Mesothelial cell of epicardium (in vitro differentiated cells): ENCODE measurements at places on chromosomes 4 and X. TPM values are rescaled to one million over a fixed set of nuclear protein-coding genes. Genes with fewer than 3 reads are reported as not detected.

Gene TMEM31
- total RNA-seq: 0.74 to 1.2 TPM (median 0.75 TPM) in 3 replicates

Gene LNX1
- 12.7 to 14.0 TPM (median 13.0 TPM) in 3 replicates for total RNA-seq

Gene UGT2B17
- not detected in 3 replicates for total RNA-seq

Gene SRPK3
- total RNA-seq: 0.14 to 0.16 TPM in 2 of 3 replicates, not detected in the other

Gene ETDA
- total RNA-seq: not detected in 3 replicates

Gene C1QTNF7
- total RNA-seq: 3.9 to 4.4 TPM (median 4.1 TPM) in 3 replicates

Gene IL2
- not detected in 3 replicates for total RNA-seq

Gene ADRA2C
- total RNA-seq: 1.8 to 2.1 TPM (median 1.9 TPM) in 3 replicates

Gene CENPVL3
- 3.9 to 5.5 TPM (median 5.0 TPM) in 3 replicates for total RNA-seq

Gene ARL13A
- total RNA-seq: not detected in 3 replicates

Gene GLRA2
- not detected in 3 replicates for total RNA-seq

Gene IL2RG
- 0.25 TPM in 1 of 3 replicates, not detected in the others for total RNA-seq

Gene FAT4
- total RNA-seq: 58.5 to 61.1 TPM (median 60.2 TPM) in 3 replicates

Gene FAM133A
- total RNA-seq: 0.57 to 0.98 TPM (median 0.89 TPM) in 3 replicates

Gene ERCC6L
- 2.4 to 3.0 TPM (median 2.8 TPM) in 3 replicates for total RNA-seq

DNA sequence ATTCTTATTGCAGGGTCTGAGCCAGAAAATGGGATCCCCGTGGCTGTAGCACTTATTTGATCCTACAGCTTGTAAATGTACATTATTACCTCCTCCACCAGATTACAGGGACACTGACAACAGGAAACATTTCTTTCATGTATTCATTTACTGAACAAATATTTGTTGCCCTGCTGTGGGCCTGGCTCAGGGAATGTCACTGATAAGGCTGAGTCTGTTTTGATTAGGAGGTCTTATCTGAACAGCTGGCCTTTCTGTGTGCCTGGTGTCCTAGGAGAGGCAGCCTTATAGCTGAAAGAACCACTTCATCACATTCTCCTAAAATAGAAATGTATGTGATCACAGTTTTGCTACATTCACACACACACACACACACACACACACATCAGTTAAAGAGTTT lies 45.5 kb upstream of the PROM1 start:
- no peak for DNase-seq

GRCh38 chr4:187127456-187127855 lies 403.8 kb upstream of the FAT1 start:
- no peak for DNase-seq

DNA sequence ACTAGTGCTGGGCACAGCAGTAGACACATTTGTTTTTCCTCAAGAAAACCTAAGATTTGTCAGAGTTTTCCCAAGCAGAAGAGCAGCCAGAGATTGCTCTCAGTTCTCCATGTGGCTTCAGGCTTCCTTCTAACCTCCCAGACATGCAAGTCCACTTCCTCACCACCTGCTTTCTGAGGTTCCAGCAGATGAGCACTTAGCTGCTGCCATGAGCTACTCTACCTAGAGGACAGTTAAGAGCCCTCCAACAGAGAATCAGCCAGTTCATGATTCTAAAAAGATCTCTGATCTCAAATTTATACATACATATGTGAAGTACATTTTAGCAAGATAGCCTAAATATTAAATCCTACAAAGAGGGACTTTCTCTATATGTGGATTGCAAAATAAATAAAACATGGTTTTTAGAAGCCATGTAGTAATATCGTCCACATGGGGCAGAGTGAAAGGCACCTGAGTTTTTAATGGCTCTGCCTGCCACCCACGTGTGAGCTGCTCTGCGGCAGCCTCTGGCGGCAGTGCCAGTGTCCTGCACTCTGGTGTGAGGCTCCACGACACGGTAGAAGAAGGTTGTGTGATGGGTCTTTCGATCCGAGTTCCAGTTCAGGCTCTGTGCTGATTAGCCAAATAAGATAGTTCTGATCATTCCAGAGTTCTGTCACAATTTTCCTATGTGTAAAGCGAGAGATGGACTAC lies 10.3 kb downstream of the CYP4V2 start:
- DNase-seq: no peak

- DNase-seq: no peak
Measured at GRCh38 chr4:124427095-124427767, 285.3 kb downstream of the ANKRD50 start.

GRCh38 chr4:178414042-178414441 lies 971.8 kb upstream of the AGA start:
- no peak for DNase-seq

DNA sequence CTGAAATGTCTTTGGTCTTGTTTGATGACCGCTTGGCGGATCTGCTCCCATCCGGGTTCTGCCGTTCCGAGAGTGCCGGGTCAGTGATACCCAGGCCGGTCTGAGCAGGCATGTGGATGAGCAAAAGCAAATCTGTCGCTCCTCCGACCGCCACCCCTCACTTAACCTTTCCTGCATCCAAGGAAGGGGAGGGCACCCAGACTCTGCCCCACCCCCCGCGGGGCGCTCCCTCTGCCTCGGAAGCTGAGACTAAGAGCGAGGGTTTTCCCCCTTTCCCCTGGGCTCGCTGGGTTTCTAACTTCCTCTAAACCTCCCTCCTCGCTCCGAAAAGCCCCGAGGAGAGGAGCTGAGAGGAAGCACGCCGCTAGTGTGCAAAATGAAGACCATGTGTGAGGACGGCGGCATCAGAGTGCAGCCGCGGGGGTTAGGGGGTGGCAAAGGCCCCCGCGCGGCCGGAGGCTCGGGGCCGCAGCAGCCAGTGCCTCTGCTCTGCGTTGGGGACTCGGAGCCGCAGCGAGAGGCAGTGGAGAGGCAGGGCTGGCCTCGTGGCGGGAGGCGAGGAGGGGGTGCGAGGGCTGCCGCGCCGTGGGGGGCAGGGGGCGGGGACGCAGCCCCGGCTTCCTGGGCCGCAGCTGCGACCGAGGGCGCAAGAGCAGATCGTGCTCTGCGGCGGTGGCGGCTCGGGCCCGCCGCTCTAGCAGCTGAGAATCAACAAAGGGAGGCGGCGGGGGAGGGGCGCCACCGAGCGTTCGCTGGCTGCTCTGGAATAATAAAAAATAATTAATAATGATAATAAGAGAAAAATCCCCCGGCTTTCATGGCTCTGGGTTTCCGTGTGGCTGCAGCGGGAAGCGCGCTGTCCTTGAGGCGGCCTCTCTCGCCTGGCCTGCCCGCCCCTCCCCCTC lies 55.8 kb upstream of the BCOR start:
- no peak for DNase-seq

DNA sequence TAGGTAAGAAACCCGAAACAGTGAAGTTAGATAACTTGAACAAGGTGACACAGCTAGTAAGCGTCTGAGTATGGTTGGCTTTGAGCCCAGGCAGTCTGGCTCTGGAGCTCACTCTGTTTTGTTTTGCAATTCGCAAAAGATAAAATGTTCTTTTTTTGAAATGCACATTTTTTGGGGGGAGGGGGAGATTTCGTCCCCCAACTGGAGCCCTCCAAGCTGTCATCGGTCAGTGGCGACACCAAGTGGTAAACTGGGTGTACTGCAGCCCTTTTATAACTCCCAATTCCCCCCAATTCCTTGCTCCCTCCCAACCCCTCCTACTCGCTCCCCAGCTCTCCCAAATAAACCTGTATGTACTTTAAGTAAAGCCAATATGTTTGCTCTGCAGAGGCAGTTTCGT lies 2.8 kb upstream of the CLCN5 start:
- DNase-seq: peak; percentile 35

GRCh38 chr4:110663206-110663605 lies 40.3 kb upstream of the PITX2 start:
- no peak for DNase-seq

- DNase-seq: no peak
Measured at GRCh38 chrX:12412561-12412960, 274.3 kb downstream of the FRMPD4 start.

- DNase-seq: no peak
Measured at GRCh38 chr4:179313823-179314222, 1871.6 kb upstream of the AGA start.

DNA sequence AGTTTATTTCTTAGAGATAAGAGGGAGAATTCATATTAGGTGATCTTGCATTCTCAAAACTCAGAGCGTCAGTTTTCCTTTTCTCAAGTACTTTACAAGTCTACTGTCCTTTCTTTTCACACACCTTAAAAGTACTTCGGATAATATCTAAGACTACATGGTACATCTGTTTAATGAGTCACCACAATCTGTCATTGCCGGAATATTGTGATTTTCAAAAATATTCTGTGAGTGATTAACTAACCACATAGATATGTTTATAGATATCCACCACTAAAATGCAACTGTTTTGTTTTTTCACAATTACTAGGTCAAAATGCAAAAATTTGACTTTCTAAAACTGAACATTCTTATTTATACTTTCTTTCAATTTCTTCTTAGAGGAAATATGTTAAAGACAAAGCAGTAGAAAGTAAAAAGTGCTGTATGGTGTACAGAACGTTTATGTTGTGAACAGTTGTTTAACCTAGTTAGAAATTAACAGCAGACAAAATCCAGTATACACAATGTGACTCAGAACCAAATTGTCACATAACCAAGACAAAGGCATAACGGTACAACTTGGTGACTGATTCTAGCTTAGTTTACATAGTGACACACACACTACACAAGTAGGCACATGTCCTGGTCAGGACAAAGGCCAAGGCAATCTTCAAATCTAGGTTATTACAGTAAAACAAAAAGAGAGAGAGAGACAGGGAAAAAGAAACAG lies 482.9 kb downstream of the NAF1 start:
- DNase-seq: no peak

DNA sequence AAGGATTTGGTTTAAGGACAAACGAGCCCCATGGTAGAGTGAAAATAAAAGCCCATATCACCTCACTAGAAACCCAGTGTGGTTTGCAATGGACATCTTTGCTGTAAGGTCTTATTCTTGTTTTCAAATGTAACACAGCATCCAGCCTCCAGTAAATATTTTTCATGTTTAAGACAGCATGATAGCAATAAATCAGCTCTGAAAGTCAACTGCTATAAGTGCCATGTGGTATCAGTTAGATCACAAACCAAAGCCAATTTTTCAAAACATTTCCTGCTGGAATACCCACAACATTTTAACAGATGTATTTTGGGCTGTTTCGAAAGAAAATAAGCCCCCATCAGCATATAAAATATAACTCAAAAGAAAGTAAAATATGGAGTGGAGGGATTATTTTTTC lies 24.0 kb upstream of the SCML1 start:
- no peak for DNase-seq

GRCh38 chrX:81367291-81367690 lies 165.4 kb downstream of the SH3BGRL start:
- no peak for DNase-seq

DNA sequence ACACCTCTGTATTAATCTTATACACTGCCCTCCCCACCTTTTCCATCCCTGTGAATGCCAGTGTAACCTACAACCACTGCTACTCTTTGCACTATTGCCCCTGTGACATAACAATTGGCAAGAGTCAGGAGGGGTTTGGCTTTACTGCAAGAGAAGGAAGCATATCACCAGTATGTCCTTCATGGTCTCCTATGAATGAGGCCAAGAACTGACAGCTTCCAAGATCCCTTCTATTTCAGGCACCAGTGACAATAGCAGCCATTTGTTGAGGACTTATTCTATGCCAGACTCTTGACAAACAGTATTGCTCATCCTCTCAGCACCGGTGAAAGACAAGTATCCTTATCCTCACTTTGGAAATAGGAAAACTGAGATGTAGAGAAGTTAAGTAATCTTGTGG lies 363.9 kb downstream of the MID1IP1 start:
- DNase-seq: no peak

GRCh38 chrX:861921-862320 lies 231.3 kb downstream of the SHOX start:
- no peak for DNase-seq

DNA sequence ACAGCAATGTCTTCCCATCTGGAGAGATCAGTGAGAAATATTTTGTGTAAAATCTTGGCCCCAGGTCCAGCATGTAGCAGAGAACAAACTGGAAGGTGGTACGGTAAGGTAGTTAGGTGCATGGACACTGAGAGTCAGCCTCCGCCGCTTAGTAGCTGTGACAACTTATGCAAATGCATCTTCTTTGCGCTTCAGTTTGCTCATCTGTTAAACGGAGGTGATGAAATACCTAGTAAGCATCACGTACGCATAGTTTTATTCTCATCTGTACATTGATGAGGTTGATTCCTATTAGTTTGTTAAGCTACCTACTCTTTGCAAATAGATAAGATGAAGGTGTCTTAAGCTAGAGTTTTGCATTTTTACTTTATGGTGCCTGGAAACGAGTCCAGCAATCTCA lies 80.0 kb upstream of the MSX1 start:
- DNase-seq: no peak

GRCh38 chrX:96563646-96564045 lies 121.0 kb upstream of the DIAPH2 start:
- DNase-seq: no peak

GRCh38 chrX:153765138-153766079 lies 1.4 kb downstream of the PLXNB3 start:
- DNase-seq: no peak

GRCh38 chr4:17347445-17347844 lies 164.4 kb downstream of the QDPR start:
- no peak for DNase-seq

GRCh38 chrX:49959602-49960001 lies 37.2 kb downstream of the CLCN5 start:
- DNase-seq: no peak

DNA sequence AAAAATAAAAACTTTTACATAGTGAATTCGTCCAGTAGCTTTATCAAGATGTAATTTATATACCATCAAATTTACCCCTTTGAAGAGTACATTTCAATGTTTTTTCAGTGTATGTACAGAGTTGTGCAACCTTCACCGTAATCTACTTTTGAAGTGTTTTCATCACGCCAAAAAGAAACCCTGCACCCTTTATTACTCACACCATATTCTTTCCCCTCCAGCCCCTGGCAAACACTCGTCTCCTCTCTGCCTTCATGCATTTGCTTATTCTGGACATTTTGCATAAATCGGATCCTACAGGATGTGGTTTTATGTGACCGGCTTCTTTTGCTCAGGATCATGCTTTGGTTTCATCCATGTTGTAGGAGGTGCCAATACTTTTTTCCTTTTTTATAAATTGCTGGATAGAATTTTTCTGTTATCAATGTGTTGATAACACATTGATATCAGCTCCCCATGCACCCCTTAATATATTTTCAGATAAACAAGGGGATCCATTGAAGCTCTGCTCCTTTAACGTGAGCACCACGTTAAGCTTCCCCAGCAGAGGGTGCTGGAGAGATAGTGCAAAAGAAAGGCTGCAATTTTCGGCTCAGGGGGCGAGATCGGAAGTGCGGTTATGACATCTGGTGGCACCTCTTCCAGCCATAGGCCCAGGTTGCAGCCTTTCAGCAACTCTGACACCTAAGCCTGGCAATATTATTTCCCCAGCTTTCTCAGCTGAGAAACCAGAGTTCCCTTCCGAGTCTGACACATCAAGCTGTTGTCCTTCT lies 100.1 kb upstream of the VCX3B start:
- no peak for DNase-seq

DNA sequence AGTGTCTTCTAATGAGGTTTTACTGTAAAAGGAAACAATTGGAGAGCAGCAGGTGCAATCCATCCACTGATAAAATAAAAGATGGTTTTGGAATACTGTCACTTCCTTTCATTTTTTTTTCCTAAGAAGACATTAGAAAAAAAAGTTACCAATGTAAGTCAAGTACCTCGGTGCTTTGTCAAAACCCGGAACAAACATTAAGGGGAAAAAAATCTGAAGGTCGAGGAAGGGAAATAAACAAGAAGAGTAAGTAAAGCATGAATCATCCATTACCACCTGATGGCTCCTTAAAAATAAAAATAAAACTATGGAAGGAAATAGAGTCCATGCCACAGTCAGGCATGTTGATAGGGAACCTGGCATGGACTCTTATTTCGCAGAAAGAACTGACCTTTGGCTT lies 15.3 kb upstream of the XPNPEP2 start:
- DNase-seq: no peak

GRCh38 chrX:12128017-12128416 lies 10.3 kb upstream of the FRMPD4 start:
- no peak for DNase-seq

GRCh38 chrX:153624196-153625091 lies 22.6 kb upstream of the DUSP9 start:
- DNase-seq: no peak
